Astrocyte of the hippocampus (primary cell): ENCODE measurements at places on chromosomes 2 and 18.

DNA sequence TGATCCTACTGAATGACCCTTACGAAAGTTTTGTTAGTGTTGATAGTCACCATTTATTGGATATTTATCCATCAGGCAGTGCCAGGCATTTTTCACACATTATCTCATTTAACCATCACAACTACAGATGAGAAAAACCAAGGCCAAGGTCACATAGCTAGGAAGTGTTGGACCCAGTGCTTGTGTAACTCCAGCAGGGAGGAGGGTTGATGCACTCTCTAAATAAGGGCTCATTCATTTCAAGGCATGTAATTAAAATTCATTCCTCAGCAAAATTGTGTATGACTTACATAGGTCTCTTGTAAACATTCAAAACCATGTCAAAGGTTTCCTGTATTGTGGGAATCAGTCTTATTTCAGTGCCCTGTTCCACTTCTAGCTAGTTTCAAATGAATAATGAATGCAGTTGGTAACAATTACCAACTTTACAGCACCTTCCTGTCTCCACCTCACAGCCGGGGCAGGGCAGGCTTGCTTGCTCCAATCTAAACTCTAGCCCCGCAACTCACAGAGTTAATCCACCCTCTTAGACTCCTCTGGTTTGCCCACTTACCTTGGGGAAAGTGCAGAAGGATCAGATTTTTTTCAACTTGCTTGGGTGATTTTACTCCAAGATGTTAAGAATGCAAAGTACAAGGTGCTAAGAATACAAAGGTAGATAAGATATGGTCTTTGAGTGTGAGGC lies 5.8 kb upstream of the MAPRE3 start:
- DNase-seq, result no peak

DNA sequence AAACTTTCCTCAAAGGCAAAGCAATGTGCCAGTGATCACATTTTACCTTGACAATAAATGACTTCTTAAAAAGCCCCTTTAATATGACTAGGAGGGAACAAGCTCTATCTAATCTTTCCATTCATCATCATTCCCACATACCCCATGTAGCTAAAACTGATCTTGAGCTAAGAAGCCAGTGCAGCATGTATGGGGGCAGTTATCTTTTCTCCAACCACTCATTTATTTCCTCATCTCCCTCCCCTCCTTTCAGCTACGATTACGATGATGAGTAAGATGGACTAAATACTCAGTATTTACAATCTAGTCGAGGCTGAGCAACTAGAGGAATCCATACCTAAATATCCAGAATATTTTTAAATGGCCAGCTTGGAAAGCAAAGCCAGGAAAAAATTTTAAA lies 35.5 kb downstream of the PNO1 start:
- no peak for DNase-seq

DNA sequence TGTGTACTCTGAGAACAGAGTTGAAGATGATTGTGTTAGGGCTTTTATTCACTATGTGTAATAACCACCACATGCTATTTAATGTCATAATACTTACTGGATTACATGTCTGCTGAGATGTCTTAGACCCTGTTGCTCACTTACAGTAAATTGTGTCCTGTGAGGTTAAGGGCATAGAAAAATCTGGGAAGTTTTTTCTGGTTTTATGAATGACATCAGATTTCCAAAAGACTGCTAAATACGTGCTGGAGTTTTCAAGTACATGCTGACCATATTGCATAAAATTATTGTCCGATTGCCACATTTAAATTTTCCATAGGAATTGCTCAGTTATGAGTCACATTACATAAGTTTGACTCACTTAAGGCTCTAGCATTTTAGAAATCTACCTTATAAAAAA lies 96.7 kb upstream of the COL5A2 start:
- peak; percentile 27 for DNase-seq

- peak; percentile 9 for DNase-seq
Measured at GRCh38 chr2:15584767-15585469, 6.8 kb upstream of the DDX1 start.

DNA sequence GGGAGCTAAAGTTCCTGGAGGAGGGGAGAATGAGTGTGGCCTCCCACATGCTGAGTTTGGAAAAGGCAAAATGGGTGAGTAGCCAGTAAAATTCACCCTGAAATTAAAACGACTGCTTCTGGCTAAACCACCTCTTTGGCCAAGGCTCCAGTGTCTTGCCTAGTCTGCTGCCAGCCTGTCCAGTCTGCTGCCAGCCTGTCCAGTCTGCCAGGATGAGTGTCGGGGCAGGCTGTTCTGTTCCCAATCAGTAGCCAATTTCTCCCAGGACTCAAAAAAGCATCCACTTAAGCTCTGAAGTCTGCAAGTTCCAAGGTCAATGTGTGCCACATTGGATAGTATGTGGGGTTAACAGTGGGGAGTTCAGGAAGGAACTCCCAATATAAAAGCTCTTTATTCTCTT lies 134.6 kb upstream of the KLHL29 start:
- DNase-seq, result no peak

DNA sequence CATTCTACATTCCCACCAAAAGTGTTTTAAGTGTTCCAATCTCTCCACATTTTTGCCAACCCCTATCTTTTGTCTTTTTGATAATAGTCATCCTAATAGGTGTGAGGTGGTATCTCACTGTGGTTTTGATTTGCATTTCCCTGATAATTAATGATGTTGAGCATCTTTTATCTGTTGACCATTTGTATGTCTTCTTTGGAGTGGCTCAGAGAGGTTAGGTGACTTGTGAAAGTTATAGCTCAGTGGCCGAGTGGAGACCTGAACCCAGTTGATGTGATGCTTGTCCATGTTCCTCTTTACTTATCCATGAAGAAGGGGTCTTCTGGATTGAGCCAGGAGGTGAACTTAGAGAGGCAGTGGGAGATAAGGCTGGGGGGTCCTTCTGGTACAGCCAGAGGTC lies 78.8 kb downstream of the DDX1 start:
- DNase-seq, result no peak

- no peak for DNase-seq
Measured at GRCh38 chr2:8402222-8402621, 279.6 kb upstream of the ID2 start.

GRCh38 chr2:3467654-3468053 lies 51.7 kb downstream of the ADI1 start:
- DNase-seq, result no peak

DNA sequence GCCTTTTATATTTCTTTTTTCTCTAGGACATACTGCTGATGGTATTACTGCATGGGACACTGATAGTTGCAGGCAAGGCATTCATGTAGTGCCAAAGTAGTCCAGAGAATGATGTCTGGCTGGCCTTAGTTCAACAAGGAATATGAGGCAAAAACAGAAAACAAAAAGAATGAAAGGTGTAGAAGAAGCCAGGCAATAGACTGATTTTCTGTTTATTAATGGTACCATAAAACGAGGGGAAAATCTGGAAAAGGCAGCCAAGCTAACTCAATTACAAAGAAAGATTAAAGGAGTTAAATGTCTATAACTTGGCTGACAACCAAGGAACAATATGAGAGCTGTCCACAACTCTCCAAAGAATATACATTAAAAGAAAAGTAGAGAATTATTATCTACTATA lies 284.9 kb downstream of the ZEB2 start:
- DNase-seq, result no peak

GRCh38 chr18:37380546-37381110 lies 185.0 kb downstream of the CELF4 start:
- DNase-seq, result no peak

DNA sequence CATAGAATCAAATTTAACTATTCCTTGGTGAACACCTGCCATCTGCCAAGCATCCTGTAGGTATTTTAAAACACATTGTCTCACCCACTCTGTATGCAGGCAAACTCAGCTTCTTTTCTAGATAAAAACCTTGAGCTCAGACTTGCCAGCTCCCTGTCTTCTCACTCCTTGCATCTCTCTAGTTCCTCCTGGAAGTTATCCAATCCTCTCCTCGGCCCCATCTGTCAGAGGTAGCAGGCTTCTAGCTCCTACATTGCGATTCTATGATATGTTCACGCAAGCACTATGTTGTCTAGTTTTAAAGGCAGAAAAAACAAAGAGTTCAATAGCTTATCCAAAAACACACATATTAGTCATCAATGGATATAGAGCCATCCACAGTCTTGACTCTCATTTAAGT lies 67.0 kb upstream of the APCDD1 start:
- DNase-seq, result no peak
